ENCODE measurements at places on chromosomes 7 and 10. TPM values are rescaled to one million over a fixed set of nuclear protein-coding genes. Genes with fewer than 3 reads are reported as not detected.

Gene SLC26A3
- 0.70 TPM for total RNA-seq

Gene PSMA2
- total RNA-seq: 50.5 TPM

Gene CFAP70
- total RNA-seq: 3.2 TPM

Gene UPK3B
- total RNA-seq: 6.1 TPM

Gene TAS2R4
- 2.6 TPM for total RNA-seq

- H3K27ac ChIP-seq: no peak overlapping the region
- no peaks in the 10 kb centered on the region for H3K36me3 ChIP-seq
- no peaks in the 10 kb centered on the region for H3K27me3 ChIP-seq
- no peaks in the 10 kb centered on the region for H3K4me1 ChIP-seq
- no peak for DNase-seq
These were observed 27.5 kb upstream of the NME8 start for GRCh38 chr7:37820708-37821468.

GRCh38 chr10:1347962-1348772, 292.0 kb downstream of the WDR37 start:
- no peak overlapping the region for H3K4me3 ChIP-seq
- no peaks in the 10 kb centered on the region for H3K4me1 ChIP-seq
- peaks cover 17% of the 10 kb centered on the region for H3K27me3 ChIP-seq

DNA sequence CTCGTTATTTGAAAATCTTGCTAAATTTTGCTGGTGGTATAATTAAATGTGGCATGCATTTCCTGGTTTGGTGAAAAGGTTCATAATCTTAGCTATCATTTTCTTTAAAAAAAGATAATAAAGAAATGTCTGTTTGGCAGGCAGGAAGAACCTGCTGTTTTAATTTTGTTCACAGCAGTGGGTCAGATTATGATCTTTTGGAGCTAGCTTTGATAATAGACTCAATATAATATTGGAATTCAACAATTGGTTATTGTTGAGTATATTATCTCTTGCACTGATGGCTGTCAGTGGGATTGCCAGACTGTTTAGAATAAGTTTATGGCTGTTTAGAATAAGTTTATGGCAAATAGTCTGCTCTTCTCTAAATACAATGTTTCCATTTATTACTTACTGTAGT, 35.1 kb downstream of the MXI1 start:
- H3K36me3 ChIP-seq: no peaks in the 10 kb centered on the region
- DNase-seq: no peak
- no peak overlapping the region for H3K4me3 ChIP-seq
- H3K27me3 ChIP-seq: no peaks in the 10 kb centered on the region
- no peak overlapping the region for H3K27ac ChIP-seq

DNA sequence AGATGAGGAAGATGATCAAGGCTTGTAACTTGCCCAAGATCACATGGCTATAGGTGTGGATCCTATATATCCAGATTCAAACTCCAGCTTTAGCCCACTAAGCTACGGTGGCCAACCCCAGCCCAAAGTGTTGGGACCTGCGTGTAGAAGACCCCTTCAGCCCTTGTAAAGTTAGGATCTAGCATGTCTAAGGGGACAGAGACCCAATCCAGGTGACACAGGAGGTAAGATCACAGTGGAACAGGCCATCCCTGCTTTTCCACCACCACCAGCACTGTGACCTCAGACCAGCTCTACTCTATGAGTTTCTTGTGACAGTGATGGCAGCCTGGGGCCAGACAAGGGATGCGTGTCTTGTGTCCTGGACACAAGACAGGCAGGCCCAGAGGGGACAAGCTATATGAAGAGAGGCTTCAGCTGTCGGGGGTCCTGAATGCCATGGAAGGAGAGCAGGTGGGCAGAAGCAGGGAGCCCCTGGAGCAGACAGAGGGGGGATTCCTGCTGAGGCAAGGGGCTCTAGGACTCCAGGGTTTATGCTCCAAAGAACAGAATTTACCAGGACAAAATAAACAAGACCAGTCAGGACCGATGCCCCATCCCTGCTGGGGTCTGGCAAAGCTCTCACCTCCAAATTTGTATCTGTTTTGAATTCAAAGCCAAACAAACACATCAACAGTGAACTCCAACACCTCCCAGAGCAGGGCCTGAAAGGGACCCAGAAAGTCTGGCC, 10.4 kb downstream of the GPRIN2 start:
- H3K27me3 ChIP-seq: peaks cover 3% of the 10 kb centered on the region
- H3K27ac ChIP-seq: no peak overlapping the region
- no peak for DNase-seq
- H3K4me3 ChIP-seq: no peak overlapping the region

Measured in T-cell (primary cell).